ENCODE measurements at places on chromosomes 6 and 20.

DNA sequence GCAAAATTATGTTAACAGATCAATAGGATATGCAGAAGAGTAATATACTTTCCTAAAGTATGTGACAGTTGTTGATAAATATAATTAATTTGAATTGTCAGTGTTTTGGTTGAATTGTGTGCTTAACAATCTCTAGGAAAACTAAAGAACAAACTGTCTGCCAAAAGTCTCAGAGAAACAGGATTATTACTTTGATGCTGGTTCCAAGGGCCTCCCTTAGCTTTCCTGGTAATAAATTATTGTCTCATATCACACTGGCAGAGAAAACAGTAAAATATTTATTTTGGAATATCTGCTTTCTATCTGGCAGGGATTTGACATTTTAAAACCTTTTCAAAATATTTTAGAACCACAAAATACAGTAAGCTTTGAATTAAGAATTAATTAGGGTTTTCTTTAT lies 40.1 kb upstream of the CARMIL1 start:
- no peak for DNase-seq

DNA sequence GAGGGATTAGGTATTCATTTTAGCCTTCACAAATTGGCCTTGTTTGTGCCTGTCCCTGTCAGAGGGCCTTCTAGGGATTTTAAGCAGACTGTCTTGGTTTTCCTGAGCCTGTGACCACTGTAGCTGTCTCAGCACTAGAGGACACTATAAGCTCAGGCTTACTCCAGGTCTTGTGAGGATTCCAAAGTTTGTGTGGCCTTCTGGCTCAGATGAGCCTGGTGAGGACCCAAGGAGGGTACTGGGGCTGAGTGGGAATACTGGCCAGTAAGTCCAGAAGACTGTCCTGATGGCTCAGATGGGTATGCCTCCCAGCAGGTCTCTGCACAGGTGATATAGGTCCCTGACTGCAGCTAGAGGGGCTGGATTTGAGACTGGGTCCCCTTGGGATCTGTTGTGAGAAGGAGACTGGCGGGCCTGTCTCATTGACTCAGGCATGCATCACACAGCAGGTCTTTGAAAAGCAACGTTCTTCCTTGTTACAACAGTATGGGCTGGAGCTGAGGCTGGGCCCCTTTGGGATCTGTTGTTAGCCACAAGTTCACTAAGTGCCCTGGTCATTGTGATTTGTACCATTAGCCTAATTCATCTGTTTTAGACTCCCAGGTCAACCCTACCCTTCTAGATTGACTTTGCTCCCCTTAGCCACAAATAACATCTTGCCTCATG lies 26.3 kb upstream of the TFB1M start:
- no peak for DNase-seq

- no peak for DNase-seq
Measured at GRCh38 chr6:29107758-29108157, at the start of gene OR2J3. OR2J3 (plus strand) TSS chr6:29108058; CDS start chr6:29111891, 3,833 bp downstream.

- DNase-seq, result no peak
Measured at GRCh38 chr6:16547587-16547986, 213.7 kb downstream of the ATXN1 start.

- DNase-seq, result no peak
Measured at GRCh38 chr20:45346851-45347250, 1.4 kb downstream of the SDC4 start.

DNA sequence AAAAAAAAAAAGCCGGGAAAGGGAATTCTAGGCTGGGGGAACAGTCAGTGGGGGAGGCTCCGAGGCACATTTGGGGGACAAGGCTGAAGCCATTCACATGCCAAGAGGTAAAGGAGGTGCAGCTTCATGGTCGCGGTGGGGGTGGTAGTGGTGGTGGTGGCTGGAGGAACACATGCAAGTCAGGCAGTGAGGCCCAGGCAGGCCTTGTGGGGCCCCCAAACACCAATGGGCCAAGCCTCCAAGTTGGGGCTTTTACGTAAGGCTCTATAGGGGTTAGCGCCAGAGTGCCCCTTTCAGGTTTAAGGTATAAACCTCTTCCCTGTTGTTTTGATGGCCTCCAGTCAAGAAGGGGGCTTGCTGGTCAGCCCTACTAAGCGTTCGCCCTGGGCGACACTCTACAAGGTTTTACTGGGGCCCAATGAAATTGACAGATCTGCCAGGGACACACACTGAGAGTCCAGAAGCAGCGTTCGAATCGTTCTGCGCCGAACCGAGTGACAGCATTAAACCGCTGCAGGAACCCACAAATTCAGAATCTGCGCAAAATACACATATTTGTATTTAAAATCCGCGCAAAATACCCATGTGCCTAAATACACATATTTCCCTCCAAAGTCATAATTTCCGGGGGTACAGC lies 818 bp upstream of the AP5S1 start:
- DNase-seq, result no peak

DNA sequence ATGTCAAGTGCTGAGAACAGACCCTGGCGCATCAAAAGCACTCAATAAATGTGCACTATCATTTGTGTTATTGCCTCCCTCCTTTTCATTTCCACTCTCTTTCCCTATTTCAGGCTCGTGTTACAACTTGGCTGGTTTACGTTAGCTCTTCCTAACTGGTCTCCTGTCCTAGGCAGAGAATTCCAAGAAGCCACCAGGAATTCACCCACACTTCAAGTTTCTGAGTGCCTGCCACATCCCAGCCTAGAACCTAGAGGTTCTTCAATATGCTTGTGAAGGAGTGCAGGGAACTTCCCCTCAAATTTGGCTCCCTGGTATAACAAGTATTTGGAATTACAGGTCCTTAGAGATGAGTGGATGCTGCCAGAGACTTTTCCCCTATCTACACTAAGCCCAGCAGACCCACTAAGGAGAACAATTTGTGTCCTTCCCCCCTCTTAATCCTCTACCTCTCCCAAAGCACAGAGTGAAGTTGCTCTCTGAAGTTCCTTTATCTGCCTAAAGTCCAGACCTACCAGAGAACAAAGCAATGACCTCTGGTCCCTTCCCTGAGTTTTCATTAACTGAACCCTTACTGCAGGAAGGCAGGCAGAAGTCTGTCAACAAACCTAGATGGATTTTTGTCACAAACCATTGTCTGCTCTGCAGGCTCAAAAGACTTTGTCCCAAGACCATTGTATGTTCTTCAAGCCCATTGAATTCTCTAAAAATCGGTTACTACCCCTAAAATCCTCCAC lies 201.6 kb upstream of the JARID2 start:
- no peak for DNase-seq

DNA sequence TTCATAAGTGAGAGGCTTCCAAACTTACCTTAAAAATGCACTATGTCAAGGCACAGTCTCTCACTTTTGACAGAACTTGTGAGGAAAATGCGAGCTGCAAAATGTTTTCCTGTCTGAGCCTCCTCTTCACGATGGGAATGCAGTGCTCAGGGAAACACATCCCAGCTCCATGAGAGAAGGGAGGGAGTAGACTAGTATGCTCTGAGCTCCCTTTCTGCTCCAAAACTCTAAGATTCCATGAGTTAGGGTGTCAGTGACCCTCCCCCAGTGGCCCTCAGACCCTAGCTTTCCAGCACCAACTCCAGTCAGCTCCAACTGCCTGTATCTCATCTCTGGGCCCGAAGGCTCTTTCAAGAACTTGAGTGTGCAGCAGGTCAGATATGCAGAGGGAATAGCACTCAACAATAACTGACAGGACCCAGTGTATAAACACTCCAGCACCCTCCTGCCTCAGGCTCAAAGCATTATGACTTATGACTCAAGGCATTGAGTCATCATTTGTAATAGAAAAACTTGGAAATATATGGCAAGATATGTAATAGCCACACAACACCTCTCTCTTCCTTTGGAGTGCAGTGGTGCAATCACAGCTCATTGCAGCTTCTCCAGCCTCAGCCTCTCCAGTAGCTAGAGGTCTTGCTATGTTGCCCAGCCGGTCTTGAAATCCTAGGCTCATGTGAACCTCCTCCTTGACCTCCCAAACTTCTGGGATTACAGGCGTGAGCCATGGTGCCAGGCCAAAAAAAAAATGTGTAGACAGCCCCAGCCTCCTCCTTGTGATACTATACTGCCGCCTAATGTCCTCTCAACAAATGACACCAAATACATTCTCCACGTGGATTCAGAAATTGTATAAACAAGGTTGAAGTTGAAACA lies 16.7 kb upstream of the ENTPD6 start:
- DNase-seq, result peak; percentile 63

DNA sequence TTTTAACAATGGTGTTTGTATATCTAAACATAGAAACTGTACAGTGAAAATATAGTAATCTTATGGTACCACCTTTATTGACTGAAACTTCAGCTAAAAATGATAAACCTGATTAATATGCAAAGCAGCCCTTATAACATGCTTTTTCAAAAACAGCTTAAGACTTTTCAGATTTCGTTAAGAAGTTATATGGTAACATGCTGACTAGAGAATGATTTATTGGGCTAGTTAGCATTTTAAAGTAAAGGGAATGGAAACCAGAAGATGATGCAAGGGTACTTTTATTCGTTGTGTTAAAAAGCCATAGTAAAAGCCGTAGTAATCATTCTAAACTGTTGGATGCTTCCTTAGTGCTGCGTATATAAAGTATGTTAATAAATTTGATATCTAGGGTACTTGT lies 50.5 kb downstream of the CBFA2T2 start:
- DNase-seq, result no peak

DNA sequence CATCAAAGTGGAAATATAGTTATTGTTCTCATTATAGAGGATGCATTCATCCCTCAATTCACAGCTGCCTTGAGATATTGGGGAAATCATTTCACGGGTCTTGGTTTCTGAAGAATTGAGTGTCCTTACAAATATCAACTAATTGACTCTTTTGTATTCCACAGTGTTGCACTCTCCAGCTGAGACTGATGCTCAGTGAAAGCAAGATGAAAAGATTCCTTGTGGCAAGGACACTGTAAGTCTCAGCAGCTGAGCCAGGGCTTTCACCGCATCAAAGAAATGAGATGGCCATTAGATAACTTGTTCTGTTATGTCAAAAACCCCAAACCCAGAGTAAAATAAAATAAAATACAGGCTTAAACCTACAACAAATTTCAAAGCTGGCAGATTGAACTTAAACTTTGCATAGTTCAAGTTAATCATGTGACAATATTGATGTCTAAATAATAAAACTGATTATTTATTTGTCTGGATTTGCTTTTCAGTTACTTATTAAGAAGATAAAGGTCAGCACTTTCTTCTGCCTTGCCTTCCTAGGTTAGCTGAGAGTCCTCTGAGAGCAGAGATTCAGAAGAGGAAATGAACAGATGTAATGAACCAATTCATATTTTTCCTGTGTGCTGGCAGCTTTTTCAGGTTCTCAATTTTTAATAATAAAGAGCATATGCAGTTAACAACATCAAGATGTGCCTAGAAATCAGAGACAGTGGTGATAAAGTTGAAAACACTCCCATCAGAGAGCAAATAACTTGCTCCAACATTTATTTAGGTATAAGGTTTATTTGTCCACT lies 82.4 kb upstream of the SMLR1 start:
- no peak for DNase-seq

DNA sequence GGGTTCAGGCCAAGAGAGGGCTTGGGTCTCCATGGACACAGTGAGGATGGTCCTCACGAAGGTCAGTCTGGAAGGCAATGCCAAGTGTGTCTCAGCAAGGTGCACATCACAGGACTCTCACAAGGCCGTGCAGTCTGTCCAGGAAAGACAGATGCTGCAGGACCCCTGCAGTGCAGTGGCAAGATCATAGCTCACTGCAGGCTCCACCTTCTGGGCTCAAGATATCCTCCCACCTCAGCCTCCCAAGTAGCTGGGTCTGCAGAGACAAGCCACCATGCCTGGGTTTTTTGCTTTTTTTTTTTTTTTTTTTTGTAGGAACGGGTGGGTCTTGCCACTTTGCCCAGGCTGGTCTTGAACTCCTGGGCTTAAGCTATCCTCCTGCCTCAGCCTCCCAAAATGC lies 26.4 kb downstream of the ZMYND8 start:
- no peak for DNase-seq

GRCh38 chr6:169620171-169621130 lies 81.4 kb downstream of the WDR27 start:
- DNase-seq, result no peak

- DNase-seq, result no peak
Measured at GRCh38 chr6:158705386-158706126, 55.7 kb downstream of the SYTL3 start.

DNA sequence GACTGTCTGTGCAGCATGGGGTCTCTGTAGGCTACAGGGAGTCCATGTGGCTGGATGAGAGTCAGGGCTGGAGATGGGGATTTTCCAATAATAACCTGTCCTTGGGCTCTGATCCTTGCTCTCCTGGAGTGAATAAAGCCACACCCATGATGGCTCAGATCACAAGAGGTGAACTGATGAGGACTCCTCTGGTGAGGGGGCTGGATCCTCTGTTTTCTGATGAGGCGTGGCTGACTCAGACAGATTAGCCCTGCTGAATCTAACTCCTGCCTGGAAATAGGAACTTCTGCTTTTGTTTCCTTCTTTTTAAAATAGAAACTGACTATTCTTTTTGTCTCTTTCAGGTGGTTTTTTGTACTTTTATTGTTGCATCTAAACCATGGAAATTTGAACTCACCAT lies 27.0 kb downstream of the CST9L start:
- DNase-seq, result no peak

DNA sequence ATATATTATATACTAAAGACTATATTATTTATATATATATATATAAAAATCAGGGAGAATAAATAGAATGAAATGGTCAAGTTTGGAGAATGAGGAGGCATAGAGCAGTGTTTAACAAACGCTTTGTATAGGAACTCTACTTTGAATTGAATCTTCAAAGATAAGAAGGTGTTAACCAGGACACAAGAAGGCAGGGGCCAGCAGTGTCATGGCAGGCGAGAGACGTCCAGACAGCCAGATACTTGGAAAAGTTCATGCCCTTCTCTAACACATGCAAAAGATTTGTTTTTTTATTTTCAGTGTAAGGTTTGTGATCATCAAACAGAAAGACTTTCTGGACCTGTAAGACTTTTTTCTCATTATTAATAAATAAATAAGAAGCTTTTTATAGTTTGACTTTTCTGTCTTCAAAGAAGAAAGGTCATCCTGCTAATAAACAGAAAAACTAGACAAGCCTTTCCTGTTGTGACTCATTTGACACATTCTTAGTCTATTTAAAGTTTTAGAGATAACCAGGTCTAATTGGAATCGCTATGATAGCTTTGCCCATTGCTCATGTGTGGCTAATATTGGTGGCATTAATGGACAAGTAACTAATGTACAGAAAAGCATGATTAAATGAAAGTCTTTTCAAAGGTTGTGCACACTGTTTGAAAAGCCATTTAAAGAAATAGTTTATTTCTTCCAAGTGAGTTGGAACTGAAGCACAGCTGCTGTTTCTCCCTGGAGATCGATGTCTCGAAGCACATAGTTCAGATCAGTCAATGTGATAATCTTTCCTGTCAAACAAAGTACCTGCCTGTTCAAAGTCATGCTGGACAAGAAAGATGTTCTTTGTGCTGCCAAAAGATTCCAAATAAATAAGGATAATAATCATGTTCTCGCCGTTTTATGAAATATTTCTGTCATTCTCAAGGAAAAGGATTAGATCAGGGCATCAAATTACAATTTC lies 420.4 kb upstream of the OPRM1 start:
- no peak for DNase-seq

- DNase-seq, result no peak
Measured at GRCh38 chr6:11253594-11253993, 21.1 kb upstream of the NEDD9 start.
